Globus pallidus (tissue), 1 donor: ENCODE measurements at places on chromosomes 6 and 20.

GRCh38 chr20:5844063-5844681, 94.0 kb downstream of the SHLD1 start:
- no peak for DNase-seq

GRCh38 chr20:9993137-9993536, 41.6 kb upstream of the ANKEF1 start:
- DNase-seq = peak; percentile 9

DNA sequence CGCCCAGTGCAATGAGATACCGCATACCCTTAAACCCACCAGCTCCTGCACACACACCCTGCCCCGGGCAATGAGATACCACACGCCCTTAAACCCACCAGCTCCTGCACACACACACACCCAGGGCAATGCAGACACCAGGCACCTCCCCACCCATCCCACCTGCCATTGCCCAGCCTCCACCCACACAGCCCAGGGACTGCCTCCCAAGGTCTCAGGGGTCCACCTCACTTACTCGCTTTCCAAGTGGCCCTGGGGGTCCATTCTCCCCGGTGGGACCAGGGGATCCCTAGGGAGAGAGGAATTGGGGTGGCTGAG, 24.0 kb downstream of the COL11A2 start:
- no peak for DNase-seq

GRCh38 chr6:83051377-83052172, 14.1 kb downstream of the UBE3D start:
- DNase-seq = no peak

- DNase-seq = no peak
Observed at GRCh38 chr20:51563486-51564332, 21.2 kb upstream of the NFATC2 start.

DNA sequence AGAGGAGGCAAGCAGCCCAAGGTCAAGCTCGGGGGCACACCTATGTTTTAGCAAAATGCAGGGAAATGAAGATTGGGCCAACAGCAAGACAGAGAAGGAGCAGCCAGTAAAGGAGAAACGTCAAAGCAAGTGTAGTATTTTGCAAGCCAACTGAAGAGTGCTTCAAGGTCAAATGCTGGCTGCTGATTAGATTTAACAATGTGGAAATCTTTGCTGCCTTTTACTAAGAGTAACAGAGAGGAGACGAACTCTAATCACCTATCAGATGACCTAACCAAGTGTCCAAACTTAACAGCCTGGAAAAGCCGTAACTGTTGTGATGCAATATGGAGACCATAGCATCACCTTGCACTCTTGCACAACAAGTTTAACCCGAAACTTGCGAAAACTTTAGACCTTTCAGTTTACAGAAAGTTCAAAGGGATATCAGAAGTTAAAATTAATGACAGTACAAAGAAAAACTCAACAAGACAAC, 30.4 kb downstream of the AKIRIN2 start:
- no peak for DNase-seq

GRCh38 chr6:85975957-85976356, 333.3 kb upstream of the SYNCRIP start:
- DNase-seq = no peak

- no peak for DNase-seq
Observed at GRCh38 chr6:47581591-47581990, 104.0 kb downstream of the CD2AP start.

DNA sequence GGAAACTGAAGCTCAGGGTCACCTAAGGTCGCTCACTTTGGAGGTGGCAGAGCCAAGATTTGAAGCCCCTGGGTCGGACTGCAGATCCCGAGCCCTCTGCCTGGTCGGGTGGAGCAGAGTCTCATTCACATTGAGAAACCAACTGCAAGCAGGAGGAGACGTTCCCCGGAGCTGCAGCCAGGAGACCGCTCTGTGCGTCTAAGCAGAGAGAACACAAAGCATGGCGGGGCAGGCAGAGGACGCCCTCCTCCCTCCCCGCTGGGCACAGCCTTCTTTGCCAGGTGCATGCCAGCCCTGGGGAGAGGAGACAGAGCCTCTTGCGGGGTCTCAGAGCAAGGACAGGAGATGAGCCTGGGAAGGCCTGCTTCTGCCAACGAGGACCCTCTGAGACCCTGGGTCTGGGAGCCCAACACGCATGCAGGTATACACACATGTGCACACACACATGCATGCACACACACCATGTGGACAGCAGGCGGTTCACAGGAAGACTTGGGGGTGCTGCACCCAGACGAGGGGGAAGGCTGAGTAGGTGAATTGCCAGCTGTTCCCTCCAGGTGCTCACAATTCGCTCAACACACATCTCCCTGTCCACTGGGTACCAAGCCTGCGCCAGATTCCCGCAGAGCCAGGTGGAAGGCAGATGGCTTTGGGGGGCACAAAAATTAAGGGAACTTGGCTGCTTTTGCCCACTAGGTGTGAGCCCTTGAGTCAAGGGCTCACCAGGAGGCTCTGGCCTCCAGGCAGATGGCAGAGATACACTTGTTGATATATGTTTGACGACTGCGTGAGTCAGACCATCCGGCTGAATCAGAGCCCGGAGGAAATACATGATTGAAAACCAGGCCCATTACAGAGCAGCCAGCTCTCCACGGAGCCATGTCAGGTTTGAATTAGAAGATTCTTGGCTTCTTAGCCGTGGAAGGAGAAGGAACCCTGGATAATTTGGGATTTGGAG, 5.5 kb upstream of the NTSR1 start:
- no peak for DNase-seq

DNA sequence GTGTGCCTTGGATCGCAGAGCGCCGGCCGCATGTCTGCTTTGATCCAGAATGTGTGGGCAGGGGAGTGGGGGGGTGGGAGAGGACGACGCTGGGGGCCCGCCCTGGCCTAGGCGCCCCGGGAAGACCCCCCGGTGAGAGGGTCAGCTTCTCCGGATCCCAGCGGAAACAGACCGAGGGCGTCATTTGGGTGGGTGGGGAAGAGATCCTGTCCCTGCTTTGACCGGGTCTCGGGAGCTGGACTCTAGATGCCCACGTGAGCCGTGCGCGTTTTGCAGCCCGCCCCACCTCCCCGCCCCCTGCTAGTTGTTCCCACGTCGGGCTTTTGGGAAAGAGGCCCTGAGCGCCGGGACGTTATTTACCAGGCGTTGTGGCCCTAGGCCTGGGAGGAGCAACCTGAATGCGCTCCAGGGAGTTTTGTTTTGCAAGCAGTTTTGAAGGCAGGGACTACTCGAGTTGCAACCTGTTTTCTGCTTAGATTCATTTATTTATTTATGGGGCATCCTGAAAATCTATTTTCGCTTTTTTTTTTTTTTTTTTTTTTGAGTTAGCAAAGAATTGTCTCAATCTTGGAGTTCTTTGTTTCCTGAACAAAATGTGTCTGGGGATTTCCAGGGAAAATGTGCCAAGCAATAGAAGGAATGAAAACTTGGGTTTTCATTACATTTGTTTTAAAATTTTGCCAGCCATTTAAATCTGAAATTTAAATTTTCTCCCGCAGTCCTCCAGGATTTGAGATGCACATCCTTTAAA, 1.6 kb downstream of the DSP start:
- DNase-seq = no peak

GRCh38 chr6:2818593-2818992, 23.1 kb downstream of the SERPINB1 start:
- DNase-seq = no peak

DNA sequence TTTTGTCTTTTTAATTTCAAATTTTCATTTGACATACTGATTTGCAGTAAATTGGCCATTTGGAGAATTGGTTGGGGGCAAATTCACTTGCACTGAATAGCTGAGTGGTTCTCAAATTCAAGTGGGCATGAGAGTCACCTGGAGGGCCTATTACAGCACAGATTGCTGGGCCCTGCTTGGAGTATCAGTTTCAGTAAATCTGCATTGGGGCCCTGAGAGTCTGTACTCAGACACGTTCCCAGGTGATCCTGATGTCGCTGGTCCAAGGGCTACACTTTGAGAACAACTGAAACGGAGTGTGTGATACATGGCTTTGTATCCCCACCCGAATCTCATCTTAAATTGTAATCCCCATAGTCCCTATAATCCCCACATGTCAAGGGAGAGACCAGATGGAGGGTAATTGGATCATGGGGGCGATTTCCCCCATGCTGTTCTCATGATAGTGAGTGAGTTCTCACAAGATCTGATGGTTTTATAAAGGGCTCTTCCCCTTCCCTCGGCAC, 115.9 kb downstream of the KLHL32 start:
- no peak for DNase-seq

DNA sequence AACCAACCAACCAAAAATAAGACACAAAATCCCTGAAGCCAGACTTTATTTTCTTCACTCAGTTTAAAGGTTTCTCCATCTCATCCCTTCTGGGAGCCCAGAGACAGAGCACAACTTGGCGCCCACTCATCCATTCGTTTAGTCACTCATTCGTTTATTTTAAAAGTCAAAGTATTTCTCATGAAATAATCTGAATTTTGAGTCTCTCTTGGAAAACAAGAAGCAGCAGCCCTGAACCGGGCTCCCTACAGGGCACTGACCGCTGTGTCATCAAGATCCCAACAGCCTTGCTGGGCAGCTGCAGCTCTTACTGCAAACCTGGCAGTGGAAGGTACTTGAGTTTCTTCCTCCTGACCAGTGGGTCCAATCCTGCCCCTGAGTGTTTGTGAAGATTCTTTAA, 171.6 kb downstream of the THBS2 start:
- DNase-seq = no peak

- DNase-seq = no peak
Observed at GRCh38 chr6:112990971-112991370, 643.8 kb downstream of the RFPL4B start.

DNA sequence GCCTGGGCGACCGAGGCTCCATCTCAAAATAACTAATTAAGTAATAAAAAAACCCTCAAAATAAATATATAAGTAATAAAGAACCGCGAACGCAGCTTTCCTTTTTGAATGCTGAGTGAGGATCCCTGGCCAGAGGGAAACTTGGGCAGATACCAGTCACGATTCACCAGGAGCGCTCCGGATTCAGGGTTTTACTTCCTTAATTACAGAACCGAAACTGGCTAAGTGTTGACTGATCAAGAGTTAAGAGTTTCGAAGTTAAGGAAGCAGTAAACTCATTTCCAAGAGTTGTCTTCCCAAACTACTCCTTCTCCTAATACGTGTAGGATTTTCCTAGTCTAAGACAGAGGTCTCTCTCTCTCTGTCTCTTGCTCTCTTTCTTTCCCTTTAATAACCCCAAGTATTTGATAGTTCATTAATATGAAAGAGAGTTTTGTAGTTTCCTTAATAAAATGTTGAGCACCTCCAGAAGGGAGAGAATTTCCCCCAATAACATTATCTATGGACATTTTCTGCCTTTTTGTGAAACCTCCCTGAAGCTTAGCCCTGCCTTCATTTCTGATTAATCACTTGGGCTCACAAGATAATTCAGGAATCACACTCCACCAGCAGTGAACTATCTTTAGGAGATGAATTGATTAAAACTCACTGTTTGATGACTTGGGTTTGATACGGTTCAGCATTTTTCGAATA, 61.4 kb upstream of the ZNF217 start:
- no peak for DNase-seq

DNA sequence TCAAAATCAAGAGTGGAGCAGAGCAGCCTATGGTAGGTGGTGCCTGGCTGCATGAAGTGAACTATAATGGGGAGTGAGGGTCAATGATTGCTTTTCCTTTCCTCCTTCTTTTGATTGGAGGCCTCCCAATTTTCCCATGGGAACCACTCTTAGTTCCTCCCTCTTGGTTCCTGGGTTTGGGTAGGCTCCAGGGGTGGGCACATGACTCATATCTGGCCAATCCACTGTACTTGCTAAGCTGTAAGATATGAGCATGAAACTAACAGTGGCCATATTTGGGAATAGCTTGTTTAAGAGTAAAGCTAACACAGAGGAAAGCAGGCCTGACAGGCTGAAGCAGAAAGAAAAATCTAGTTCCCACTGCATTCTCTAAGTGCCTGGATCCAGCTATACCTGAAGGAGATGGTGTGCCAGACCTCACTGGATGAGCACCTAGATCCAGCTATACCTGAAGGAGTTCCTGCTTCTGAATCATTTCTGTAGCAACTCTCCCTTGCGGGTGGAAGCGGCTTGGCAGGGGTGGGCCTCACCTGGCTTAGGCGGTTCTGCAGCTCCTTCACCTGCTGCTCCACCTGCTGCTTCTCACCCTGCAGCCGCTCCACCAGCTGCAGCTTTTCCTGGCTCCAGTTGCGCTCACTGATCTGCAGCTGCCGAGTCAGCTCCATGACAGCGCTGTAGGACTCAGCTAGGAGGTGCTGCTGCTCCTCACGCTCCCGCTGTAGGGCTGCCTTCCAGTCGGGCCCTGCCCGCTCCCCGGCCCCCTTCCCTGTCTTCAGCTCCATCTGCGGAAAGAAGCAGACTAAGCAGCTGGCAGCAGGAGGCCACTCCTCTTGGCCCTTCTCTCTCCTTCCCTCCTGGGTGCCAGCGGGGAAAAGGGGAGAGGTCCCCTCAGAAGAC, 29.0 kb upstream of the DSN1 start:
- DNase-seq = no peak

GRCh38 chr6:36123270-36124139, 6.8 kb upstream of the MAPK13 start:
- peak; percentile 68 for DNase-seq

DNA sequence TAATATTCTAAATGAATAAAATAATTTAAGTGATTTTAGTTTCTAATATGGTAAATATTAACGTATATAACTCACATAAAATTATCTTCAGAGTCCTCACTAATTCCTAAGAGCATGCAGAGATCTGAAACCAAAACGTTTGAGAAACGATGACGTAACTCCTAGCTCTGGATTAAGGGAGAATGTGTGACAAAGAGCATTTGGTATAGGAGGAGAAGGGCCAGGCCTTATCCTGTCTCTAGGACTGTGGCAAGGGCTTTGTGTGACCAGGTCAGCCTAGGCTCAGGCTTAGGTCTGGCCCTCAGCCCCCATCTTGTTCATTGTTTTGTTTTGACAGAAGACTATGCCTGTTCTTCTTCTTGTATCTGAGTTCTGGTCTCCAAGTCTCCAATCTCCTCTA, 19.2 kb upstream of the POLR1H start:
- DNase-seq = no peak

DNA sequence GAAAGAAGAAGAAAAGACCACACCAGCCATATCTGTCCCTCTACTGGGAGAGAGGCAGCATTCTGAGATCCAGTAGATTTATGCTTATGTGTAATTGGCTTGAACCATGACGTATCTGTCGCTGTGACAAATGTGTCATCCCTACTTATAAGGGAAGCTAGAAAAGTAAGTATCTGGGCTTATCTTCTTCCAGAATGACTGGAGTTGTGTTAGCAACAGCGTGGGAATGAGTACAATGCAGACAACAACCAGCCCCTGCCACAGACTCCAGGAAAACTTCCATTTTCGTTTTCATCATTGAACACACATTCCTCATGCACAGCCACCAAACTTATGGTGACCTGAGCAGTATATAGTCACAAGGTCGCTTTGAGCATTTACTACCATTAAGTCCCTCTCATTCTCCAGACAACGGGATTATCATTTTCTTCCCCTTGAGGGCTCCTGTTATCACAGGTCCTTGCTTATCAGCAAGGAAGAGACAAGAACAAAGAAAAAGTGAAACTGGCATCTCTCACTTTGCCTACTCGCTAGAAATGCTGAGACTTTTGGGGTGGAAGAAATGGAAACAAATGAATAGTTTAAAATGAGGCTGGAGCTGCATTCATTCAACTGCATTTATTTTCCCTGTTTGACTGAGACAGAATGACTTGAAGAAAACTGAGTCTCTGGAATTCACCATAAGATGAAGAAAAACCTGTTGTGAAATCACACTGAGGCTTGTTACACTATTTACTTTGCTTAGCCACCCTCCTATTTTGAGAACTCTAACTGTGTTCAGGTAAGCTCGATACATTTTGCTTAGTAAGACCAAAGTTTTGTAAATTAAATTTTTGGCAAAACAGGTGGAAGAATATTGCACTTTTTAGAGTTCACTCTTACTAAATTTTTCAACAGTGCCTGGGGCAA, 149.3 kb upstream of the FOXQ1 start:
- no peak for DNase-seq

- DNase-seq = no peak
Observed at GRCh38 chr20:62479156-62479555, 3.4 kb upstream of the GATA5 start.
